ENCODE measurements at places on chromosomes 11 and 22. TPM values are rescaled to one million over a fixed set of nuclear protein-coding genes. Genes with fewer than 3 reads are reported as not detected.

BTG4 gene
- total RNA-seq = not detected

- DNase-seq = no peak
Measured at GRCh38 chr11:86047275-86047991, 21.5 kb downstream of the PICALM start.

GRCh38 chr11:91244912-91245311 is 979.7 kb upstream of the FAT3 start:
- DNase-seq = no peak

DNA sequence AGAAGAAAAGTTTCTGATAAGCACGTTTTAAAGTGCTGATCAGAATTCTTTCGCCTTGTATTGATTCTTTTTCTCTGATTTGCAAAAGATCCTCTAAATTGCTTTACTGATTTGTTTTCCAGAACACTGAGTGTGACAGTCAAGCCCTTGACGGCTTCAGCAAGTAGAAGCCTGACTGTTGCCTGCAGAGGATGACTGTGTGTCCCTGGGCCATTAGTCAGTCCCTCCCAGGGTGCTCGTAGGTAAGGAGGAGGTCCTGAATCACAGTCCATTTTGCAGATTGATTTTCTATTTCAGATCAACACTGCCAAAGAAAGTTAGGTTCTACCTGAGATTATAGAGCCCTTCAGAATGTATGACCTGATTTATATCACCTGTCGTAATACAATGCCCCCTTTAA is 38.6 kb upstream of the POGLUT3 start:
- no peak for DNase-seq

DNA sequence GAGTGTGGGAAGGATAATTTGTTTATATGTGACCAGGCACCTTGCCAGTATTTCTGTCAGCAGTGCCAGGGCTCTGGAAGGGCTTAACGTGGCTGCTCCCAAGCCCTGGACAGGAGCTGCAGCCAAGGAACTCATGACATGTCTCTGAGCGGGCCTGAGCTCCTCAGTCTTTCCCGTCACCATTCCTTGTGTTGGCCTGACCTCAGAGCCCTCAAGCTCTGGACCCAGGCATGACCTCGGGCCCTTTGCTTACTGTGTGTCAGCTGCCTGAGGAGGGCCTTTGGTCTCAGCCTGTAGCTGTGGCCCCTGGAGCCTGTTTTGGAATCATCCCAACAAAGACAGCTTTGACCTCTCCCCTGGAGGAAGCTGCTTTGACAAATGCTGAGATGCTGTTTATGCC is 264.1 kb upstream of the PLET1 start:
- no peak for DNase-seq

DNA sequence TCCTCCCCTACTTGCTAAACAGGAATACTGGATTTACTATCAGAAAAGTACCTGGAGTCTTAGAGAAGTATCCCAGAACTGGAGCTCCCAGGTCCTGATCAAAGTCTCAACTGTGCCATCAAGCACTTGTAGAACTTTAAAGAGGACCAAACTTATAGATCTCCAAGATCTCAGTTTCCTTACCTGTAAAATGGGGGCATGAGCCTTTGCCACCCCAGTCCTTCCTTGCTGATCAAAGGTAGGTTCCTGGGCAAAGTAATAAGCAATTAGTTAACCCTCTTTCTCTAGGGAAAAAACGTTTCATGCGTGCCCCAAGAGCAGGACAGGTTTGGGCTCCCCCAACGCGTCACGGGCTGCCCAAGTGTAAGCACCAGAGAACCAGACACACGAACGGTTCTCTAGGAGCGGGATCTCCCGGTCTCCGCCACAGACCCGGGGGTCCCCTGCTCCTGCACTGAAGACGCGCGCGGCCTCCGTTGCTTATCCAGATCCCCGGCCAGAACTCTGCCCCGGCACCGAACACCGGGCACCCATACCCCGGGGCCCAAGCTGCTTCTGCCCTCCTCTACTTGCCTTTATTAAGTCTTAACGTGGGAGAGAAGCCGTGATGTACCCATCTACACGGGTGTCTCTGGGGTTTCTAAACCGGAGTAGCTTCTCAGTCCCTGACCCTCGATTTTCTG is 505 bp downstream of the ZNF214 start:
- no peak for DNase-seq

- DNase-seq = no peak
Measured at GRCh38 chr11:20309231-20310025, 54.1 kb upstream of the HTATIP2 start.

- DNase-seq = no peak
Measured at GRCh38 chr11:19723572-19724342, 11.1 kb downstream of the NAV2 start.
